ENCODE measurements at places on chromosomes 3 and 15. TPM values are rescaled to one million over a fixed set of nuclear protein-coding genes. Genes with fewer than 3 reads are reported as not detected.

- H3K4me1 ChIP-seq = no peaks in the 10 kb centered on the region
- DNase-seq = no peak
- H3K36me3 ChIP-seq = no peaks in the 10 kb centered on the region
- H3K27ac ChIP-seq = no peak overlapping the region
- H3K27me3 ChIP-seq = no peaks in the 10 kb centered on the region
Observed at GRCh38 chr3:58839187-58839586, 172.6 kb upstream of the FAM3D start.

- no peaks in the 10 kb centered on the region for H3K27me3 ChIP-seq
- no peaks in the 10 kb centered on the region for H3K36me3 ChIP-seq
- no peak overlapping the region for H3K4me3 ChIP-seq
- no peaks in the 10 kb centered on the region for H3K4me1 ChIP-seq
- DNase-seq = no peak
Observed at GRCh38 chr3:157671656-157672055, 168.4 kb upstream of the VEPH1 start.

DNA sequence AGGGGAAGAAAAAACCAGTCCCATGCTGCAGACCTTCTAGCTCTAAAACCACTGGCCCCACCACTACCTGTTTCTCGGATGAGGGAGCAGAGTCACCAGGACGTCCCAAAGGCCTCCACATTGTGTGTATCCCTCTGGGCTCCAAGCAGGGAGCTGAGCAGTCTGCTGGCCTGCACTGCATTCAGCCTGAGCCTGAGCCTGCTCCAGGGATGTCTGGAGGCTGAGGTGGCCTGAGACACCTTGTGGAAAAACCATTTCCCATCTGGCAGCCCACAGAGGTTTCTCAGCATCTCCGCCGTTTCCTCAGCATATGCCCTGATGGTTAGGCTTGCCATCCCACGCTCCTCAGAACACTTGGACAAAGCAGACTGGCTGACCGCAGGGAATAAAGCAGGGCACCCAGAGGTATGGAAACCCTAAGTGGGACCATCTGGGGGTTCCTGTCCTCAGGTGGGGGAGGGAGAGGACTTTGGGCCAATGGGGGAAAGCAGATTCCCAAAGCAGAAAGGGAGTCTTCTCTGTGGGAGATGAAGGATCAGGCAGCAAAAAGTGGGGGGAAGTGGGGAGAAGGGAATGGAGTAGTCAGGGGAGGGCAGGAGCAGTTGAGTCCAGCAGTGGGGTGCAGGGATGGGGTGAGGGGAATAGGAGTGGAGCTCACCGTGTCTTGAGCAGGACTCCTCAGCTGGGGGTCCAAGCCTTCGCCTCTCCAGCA lies at the start of gene CILP:
Gene CILP, minus strand, starts transcription at position 704 of the 712 bp plus-strand sequence. CDS start 1,718 bp downstream, outside the sequence.
- H3K27me3 ChIP-seq = no peaks in the 10 kb centered on the region
- H3K27ac ChIP-seq = no peak within 1 kb of the TSS
- H3K4me3 ChIP-seq = no peak within 1 kb of the TSS
- DNase-seq = no peak
- H3K36me3 ChIP-seq = no peaks in the 10 kb centered on the region

GRCh38 chr3:11494131-11494916 lies 149.4 kb downstream of the VGLL4 start:
- H3K4me1 ChIP-seq = no peaks in the 10 kb centered on the region
- H3K4me3 ChIP-seq = no peak overlapping the region
- H3K27ac ChIP-seq = no peak overlapping the region
- no peak for DNase-seq

DNA sequence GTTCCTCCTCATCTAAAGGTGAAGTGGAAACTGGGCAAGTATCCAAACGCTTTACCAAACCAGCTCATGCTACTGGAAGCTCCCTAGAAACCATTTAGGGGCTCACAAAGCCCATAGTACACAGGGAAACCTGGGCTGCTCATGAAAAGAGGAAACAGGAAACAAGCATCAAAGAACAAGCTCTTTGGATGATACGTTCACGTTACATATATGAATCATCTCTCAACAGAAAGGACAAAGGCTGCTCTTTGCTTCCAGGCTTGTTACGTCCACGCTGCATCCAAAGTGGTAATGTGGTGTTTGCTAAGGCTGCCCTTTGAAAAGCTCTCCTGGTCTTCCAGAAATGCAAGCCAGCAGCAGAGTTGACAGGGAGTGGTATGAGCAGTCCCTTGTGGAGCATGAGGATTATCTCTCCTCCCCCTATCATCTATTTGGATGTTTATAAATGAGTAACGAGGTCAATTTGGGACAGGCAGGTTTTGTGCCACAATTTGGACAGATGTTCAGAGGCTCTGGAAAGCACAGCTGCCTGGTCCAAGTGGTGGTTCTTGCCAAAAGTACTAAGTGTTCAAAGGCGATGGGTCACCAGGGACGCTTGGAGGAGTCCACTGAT lies 98.0 kb upstream of the RORA start:
- peaks cover 2% of the 10 kb centered on the region for H3K27me3 ChIP-seq
- H3K4me1 ChIP-seq = no peaks in the 10 kb centered on the region
- H3K36me3 ChIP-seq = no peaks in the 10 kb centered on the region
- DNase-seq = no peak
- H3K27ac ChIP-seq = no peak overlapping the region

DNA sequence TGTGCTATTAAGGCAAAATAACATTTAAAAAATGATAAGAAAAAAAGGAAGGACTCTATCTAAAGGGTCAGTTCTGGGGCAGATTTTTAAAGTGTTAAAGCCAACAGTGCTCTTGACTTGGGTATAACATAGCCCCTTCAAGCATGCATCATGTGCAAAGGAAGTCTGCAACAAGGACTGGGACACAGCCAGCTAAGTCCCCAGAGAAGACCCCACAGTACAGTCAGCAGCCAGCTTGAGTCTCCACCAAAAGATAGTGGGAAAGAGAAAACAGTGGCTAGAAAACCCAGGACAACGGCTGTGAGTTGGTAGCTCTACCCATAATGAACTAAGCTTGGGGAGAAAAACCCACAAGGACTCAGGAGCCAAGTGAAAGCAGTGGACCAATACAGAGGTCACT lies 86.4 kb upstream of the DCLK3 start:
- no peak overlapping the region for H3K4me3 ChIP-seq
- DNase-seq = no peak
- no peaks in the 10 kb centered on the region for H3K27me3 ChIP-seq
- H3K36me3 ChIP-seq = peaks cover 87% of the 10 kb centered on the region
- H3K27ac ChIP-seq = no peak overlapping the region

DNA sequence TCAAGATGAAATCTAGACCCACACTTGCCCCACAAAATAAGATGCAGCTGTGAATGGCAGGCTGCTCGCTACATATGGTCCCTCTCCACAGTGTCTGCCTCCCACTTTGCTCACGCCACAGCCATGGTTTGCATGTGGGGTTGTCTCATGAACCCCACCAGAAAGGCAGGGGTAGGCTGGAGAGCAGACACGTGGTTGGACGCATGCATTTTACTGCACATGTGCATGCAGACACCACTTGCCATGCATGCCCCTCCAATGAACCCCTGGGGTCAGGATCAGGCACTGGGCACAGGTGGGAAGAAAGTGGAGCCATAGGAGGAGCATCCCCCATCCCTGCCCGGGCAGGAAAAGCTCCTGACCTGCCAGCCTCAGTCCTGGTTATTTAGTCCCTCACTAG lies 20.7 kb downstream of the SCN5A start:
- no peak overlapping the region for H3K4me3 ChIP-seq
- no peaks in the 10 kb centered on the region for H3K36me3 ChIP-seq
- H3K27me3 ChIP-seq = no peaks in the 10 kb centered on the region
- DNase-seq = no peak

GRCh38 chr3:130692455-130692854 lies 54.2 kb downstream of the PIK3R4 start:
- no peak overlapping the region for H3K4me3 ChIP-seq
- DNase-seq = no peak
- no peak overlapping the region for H3K27ac ChIP-seq
- no peaks in the 10 kb centered on the region for H3K4me1 ChIP-seq
- H3K36me3 ChIP-seq = peaks cover 32% of the 10 kb centered on the region

DNA sequence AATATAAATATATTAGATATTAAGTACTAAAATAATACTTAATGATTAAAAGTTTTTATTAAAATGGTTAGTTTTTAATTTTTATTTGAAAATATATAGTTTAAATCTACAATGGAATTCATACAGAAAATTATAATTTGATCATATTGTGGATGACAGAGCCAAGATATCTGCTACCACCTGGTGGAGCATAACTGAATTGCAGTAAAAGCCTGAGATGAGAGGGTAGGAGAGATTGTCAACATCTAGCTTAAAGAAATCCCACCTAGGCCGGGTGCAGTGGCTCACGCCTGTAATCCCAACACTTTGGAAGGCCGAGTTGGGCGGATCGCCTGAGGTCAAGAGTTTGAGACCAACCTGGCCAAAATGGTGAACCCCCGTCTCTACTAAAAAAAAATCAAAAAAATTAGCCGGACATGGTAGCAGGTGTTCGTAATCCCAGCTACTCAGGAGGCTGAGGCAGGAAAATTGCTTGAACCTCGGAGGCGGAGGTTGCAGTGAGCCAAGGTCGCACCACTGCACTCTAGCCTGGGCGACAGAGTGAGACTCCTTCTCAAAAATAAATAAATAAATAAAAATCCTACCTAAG lies 25.1 kb upstream of the CSTA start:
- H3K4me1 ChIP-seq = no peaks in the 10 kb centered on the region
- no peak for DNase-seq
- no peaks in the 10 kb centered on the region for H3K27me3 ChIP-seq

Gene CYP1A1
- total RNA-seq = not detected
